Pancreas (tissue), 10 donors: ENCODE measurements at places on chromosomes 1 and 21. TPM values are rescaled to one million over a fixed set of nuclear protein-coding genes. Genes with fewer than 3 reads are reported as not detected.

The HMCN1 gene
- total RNA-seq, result 4.8 TPM

The MUTYH gene
- total RNA-seq, result 10.2 TPM

The CD84 gene
- 2.3 TPM for total RNA-seq

The NR1I3 gene
- not detected for total RNA-seq

The C1QC gene
- 55.1 TPM for total RNA-seq

The RBM8A gene
- 55.0 TPM for total RNA-seq

The TENT5C gene
- total RNA-seq, result 39.9 TPM

The HSPA13 gene
- 7.9 TPM for total RNA-seq

The MPZL1 gene
- total RNA-seq, result 18.1 TPM

The OR2W3 gene
- not detected for total RNA-seq

The LDLRAD1 gene
- 0.08 TPM for total RNA-seq

The VWA5B1 gene
- 0.70 TPM for total RNA-seq

The ZNF683 gene
- not detected for total RNA-seq

The ACKR1 gene
- total RNA-seq, result 13.5 TPM

The ETV3L gene
- total RNA-seq, result not detected

The MSH4 gene
- total RNA-seq, result 0.13 TPM

The OPTC gene
- not detected for total RNA-seq

The IFI44L gene
- total RNA-seq, result 1.9 TPM

The ORC1 gene
- total RNA-seq, result 0.34 TPM

The SPRR4 gene
- not detected for total RNA-seq

The CNTN2 gene
- 0.25 TPM for total RNA-seq

The NBPF3 gene
- 3.4 TPM for total RNA-seq

The RBM11 gene
- 0.37 TPM for total RNA-seq

The IL20 gene
- total RNA-seq, result not detected

The GBP5 gene
- total RNA-seq, result 0.60 TPM

The ZBTB8A gene
- 3.5 TPM for total RNA-seq

The OR2L5 gene
- not detected for total RNA-seq

The TMEM222 gene
- total RNA-seq, result 11.9 TPM

The TMCC2 gene
- 1.0 TPM for total RNA-seq

The TNFRSF18 gene
- not detected for total RNA-seq

The MLLT11 gene
- total RNA-seq, result 0.84 TPM

The REN gene
- not detected for total RNA-seq

The RHD gene
- not detected for total RNA-seq

The TTLL7 gene
- 10.5 TPM for total RNA-seq
